ENCODE measurements at places on chromosomes 2 and 18.
A peak's percentile ranks its signal among the peaks of the same experiment; 100 is the strongest.

DNA sequence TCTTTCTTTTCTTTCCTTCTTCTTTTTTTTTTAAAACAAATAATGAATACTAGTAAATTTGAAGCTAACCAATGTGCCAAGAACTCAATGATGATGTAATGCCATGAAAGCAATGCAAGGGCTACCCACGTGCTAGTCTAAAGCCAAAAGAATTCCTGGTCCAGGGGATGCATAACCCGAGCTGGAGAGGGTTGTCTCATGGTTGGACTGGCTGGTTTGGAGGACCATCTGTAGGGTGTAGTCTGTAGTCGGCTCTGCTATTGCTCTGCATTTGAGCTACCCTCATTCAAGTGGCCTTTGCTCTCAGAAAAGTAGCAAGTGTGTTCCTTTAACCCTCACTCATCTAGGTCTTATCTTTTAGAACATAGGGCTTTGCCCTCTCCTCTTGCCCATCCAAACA is 469.6 kb upstream of the CELF4 start:
- no peaks in the 10 kb centered on the region for H3K36me3 ChIP-seq
- no peaks in the 10 kb centered on the region for H3K27me3 ChIP-seq
- no peak for DNase-seq

DNA sequence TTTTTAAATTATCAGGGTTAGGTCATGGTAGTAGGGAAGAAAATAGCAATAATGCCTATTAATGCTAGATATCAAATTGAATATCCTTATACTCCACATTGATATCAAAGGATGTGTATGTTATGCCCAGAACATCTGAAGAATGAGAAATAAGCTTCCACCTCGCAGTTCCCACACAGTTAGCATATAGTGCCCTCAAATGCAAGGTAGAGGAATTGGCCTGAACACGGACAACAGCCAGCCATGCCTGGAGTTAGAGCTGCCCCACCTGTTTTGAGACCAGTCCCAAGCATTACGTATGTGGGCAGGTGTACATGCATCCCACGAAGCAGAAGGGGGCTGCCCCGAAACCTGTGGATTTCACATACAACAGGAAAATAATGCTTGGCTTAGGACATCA is 79.6 kb downstream of the SUMO1 start:
- H3K27ac ChIP-seq: no peak overlapping the region
- no peak for DNase-seq
- no peak overlapping the region for H3K4me3 ChIP-seq
- H3K27me3 ChIP-seq: no peaks in the 10 kb centered on the region

DNA sequence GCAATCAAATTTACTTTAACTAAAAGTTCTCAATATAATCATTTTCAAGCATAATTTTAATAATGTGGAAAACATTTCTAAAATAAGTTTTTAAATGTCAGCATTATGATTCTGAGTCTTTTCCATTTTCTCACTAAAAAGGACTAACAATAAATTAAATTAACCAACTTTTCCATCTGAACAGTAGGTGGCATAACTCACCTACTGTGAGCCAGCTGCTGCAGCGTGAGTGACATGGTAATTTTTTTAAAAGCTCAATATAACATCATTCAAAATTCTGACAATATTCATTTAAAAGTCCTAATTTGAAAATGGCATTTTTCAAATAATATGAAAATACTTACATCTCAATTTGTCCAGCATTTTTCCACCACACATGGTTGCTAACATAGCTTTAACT is 66.5 kb downstream of the DTNB start:
- no peaks in the 10 kb centered on the region for H3K36me3 ChIP-seq
- H3K27me3 ChIP-seq: no peaks in the 10 kb centered on the region
- H3K4me3 ChIP-seq: no peak overlapping the region
- no peak overlapping the region for H3K27ac ChIP-seq

GRCh38 chr2:59047373-59047995 is 806.4 kb upstream of the FANCL start:
- no peaks in the 10 kb centered on the region for H3K36me3 ChIP-seq
- H3K4me3 ChIP-seq: no peak overlapping the region
- no peak for DNase-seq
- no peaks in the 10 kb centered on the region for H3K27me3 ChIP-seq
- no peaks in the 10 kb centered on the region for H3K4me1 ChIP-seq

GRCh38 chr2:18265614-18266586 is 294.6 kb downstream of the RDH14 start:
- H3K4me3 ChIP-seq: no peak overlapping the region
- H3K36me3 ChIP-seq: no peaks in the 10 kb centered on the region
- DNase-seq: no peak
- H3K4me1 ChIP-seq: no peaks in the 10 kb centered on the region

GRCh38 chr2:120765678-120766469 is 30.2 kb downstream of the GLI2 start:
- H3K4me3 ChIP-seq: no peak overlapping the region
- H3K36me3 ChIP-seq: no peaks in the 10 kb centered on the region
- DNase-seq: no peak
- no peaks in the 10 kb centered on the region for H3K27me3 ChIP-seq

DNA sequence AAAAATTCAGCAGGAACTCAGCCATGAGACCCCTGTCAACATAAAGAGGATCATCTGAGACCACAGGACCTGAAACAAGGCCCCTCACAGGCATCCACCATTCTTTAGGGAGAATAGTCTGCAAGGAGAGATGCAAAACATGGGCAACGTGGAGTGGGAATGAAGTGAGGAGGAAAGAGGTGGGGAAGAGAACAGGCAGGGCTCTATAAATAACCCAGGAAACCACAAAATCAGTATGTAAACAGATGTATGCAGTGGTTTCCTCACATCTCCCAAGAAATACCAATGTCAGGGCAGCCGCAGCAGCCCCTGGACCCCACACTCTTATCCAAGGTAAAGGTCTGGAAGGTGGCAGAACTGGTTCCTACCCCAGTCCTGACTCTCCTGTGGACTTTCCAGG is 168.5 kb downstream of the EN1 start:
- no peaks in the 10 kb centered on the region for H3K27me3 ChIP-seq
- H3K36me3 ChIP-seq: no peaks in the 10 kb centered on the region
- H3K27ac ChIP-seq: no peak overlapping the region
- no peak for DNase-seq

DNA sequence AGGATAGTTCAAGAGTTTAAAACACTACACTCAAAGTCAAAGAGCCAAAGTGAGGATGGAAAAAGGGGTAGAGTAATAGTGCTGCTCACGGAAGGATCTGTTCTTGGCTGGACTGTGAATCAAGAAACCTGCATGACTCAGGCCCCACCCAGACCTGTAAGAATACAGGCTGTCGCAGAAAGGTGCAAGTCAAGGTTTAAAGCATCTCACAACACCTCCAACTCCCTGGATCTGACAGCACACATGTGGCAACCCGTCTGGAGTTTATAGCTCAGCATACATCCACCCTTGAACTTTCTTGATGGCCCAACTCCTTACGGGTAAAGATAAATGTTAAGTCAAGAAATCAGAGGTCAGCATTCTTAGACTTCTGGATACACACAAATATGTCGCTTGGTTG is 6.3 kb downstream of the KIAA2012 start:
- no peak overlapping the region for H3K4me3 ChIP-seq
- no peaks in the 10 kb centered on the region for H3K4me1 ChIP-seq
- no peak for DNase-seq
- H3K27ac ChIP-seq: no peak overlapping the region

DNA sequence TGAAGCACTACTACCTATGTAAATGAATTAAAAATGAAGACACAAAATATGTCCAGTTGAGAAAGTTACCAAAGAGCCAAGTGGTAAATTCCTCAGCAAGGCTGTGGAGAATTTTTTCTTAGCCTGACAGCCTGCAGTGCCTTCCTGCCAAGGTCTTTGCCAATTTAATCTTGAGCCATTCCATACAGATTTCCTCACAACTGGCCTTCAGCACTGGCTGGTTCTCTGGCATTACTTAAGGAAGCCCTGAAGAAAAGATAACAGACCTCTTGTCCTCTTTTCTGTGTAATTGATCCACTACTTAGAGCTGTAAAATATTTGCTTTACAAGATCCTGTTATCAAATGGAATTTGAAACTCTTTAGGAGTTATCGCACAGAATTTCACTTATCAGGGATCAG is 334.2 kb upstream of the LRRTM1 start:
- H3K27me3 ChIP-seq: no peaks in the 10 kb centered on the region
- H3K27ac ChIP-seq: no peak overlapping the region
- no peaks in the 10 kb centered on the region for H3K4me1 ChIP-seq
- no peaks in the 10 kb centered on the region for H3K36me3 ChIP-seq

DNA sequence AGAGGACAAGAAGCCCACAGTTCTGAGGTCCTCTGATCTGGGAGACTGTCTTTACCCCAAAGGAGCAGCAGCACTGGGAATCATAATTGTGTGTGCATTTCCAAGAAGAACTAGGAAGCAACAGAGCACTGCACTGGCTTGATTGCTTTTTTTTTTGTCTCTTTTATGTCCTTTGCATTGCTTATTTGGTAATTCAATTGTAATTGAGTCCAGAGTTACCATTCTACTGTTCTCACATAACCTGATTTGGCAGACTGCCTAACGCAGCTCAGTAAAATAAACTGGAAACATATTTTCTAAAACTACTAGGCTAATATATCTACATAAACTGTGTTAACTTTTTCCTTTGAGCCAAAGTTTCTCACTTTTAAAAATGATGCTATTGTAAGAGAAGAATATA is 190.3 kb upstream of the SLC8A1 start:
- no peak overlapping the region for H3K4me3 ChIP-seq
- no peak overlapping the region for H3K27ac ChIP-seq
- H3K36me3 ChIP-seq: no peaks in the 10 kb centered on the region

DNA sequence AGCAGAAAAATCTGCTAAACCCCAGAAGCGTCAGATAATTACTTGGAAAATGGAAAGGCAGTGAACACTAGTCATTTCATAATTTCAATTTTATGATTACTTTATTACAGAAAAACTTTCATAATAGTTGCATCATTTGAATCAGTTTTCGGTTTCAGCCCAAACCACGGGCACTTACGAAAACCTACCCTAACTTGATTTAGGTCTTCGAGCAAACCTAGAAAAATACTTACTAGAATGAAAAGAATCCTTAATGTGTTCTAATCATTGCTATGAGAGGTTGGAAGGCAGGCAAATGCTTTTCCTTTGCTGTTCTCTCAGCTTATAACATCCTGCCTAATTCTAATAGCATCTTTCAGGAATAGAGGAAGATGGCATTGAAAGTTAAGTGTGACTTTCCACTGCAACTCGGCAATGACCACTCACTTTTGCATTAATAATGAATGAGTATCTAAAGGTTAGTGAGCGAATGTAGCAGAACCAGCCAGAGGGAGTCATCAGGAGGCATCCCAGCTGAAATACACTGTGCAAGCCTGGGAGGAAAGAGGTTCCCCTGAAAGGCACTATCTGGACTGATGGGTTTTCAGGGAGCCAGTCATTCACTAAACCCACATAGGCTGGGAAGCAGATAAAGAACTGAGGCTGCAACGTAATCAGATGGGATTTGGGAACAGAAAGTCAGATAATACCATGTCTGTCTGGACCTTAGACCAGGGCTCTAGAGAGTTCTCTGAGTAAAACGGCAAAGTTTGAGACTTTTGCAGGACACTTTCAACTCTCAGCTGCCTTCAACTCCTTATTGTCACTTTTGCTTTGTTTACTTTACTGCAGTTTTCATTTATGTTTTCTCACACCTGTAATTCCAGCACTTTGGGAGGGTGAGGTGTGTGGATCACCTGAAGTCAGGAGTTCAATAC is 520.8 kb downstream of the RNF144A start:
- peak overlapping the region; percentile 4 for H3K4me3 ChIP-seq
- H3K36me3 ChIP-seq: no peaks in the 10 kb centered on the region
- DNase-seq: no peak
- H3K4me1 ChIP-seq: peaks cover 46% of the 10 kb centered on the region

- no peak overlapping the region for H3K4me3 ChIP-seq
- no peak for DNase-seq
- H3K27ac ChIP-seq: no peak overlapping the region
- H3K4me1 ChIP-seq: no peaks in the 10 kb centered on the region
- no peaks in the 10 kb centered on the region for H3K27me3 ChIP-seq
- no peaks in the 10 kb centered on the region for H3K36me3 ChIP-seq
Measured at GRCh38 chr2:55115761-55116597, 65.7 kb upstream of the RTN4 start.
